ENCODE measurements at places on chromosomes 7 and 10. TPM values are rescaled to one million over a fixed set of nuclear protein-coding genes. Genes with fewer than 3 reads are reported as not detected.

Gene ARHGEF5
- total RNA-seq: 4.3 TPM

- no peak for DNase-seq
Observed at GRCh38 chr10:21398563-21399231, 126.8 kb downstream of the SKIDA1 start.

DNA sequence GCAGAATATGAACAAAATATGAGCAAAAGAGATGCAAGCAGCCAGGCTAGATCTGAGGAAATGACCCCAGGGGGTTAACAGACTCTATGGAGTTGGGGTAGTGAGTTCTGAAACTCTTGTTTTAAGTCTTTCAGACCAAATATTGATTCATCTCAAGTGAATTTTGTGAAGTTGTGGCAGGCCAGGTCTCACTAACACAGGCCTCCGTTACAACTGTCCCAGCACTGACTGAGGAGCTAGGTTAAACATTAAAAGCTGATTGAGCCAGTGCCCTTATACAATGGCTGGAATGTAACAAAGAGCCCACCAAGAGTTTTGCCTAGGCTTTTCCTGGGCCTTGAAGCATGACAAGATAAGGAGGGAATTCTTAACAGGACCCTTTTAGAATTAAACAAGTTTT is 192.3 kb upstream of the STK17A start:
- no peak for DNase-seq

- no peak for DNase-seq
Observed at GRCh38 chr10:82498976-82499375, 624.0 kb downstream of the NRG3 start.

All from hematopoietic multipotent progenitor cell (in vitro differentiated cells).